Cortex of kidney (tissue), 1 donor: ENCODE measurements at places on chromosomes 13 and 19.

DNA sequence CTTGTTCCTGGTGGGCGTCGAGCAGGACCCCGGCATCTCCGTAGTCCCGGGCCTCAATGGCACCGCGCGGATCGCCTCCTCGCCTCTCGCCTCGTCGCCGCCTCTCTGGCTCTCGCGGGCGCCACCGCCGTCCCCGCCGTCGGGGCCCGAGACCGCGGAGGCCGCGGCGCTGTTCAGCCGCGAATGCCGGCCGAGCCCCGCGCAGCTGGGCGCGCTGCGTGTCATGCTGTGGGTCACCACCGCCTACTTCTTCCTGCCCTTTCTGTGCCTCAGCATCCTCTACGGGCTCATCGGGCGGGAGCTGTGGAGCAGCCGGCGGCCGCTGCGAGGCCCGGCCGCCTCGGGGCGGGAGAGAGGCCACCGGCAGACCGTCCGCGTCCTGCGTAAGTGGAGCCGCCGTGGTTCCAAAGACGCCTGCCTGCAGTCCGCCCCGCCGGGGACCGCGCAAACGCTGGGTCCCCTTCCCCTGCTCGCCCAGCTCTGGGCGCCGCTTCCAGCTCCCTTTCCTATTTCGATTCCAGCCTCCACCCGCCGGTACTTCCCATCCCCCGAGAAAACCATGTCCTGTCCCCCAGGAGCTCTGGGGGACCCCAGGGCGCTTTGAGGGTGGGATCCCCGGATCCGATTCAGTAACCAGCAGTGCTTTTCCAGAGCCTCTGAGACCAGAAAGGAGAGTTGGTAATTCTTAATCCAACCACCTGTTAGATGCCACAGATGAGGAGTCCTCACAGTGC is 885 bp downstream of the MLNR start:
- no peak for DNase-seq

- DNase-seq = no peak
Measured at GRCh38 chr13:99331881-99332293, 24.7 kb upstream of the GPR183 start.

GRCh38 chr19:1773184-1773583 is 19.9 kb downstream of the ONECUT3 start:
- no peak for DNase-seq

GRCh38 chr19:5143471-5144411 is 174.8 kb downstream of the KDM4B start:
- DNase-seq = no peak

- no peak for DNase-seq
Measured at GRCh38 chr13:32408296-32409000, 19.5 kb downstream of the N4BP2L1 start.

GRCh38 chr19:3573162-3573857 is 566 bp downstream of the HMG20B start:
- no peak for DNase-seq

DNA sequence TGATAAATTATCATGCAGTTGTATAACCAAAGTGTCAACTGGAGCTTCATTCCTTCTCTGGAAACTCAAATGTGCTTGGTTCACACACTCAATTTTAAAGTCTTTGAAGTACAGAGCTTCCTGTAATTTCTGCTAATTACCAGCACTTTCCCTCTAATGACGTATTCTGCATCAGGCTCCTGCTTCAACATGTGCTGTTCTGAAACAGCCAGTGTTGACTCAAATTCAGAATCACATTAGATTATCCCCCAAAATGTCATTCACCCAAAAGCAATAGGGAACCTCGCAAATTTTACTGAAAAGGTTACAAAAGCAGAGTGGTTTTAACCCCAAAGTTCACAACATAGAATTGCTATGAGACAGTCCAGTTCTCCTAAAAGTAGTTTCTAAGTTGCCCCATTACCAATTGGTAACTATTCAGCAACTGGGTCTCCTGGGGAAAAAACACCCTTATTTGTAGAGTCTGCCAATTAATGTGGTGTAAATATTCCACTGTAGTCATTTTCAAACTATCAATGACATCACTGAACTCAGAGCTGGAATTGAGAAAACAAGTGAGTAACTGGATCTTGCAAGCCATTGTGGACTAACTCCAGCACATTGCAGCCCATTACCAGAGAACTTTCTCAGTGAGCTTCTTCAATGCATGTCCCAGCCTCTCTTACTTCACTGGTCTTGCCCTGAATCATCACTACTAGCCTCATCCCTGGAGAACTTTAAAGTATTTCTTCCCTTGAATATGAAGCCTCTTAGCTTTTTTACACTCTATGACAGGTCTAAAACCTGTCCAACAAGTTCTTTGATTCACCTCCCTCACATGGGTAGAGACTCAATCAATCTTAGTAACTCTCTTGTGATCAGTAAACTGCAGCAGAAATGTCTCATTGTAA is 955.4 kb downstream of the EFNB2 start:
- DNase-seq = no peak

GRCh38 chr19:10390652-10391286 is 10.4 kb upstream of the TYK2 start:
- DNase-seq = no peak

DNA sequence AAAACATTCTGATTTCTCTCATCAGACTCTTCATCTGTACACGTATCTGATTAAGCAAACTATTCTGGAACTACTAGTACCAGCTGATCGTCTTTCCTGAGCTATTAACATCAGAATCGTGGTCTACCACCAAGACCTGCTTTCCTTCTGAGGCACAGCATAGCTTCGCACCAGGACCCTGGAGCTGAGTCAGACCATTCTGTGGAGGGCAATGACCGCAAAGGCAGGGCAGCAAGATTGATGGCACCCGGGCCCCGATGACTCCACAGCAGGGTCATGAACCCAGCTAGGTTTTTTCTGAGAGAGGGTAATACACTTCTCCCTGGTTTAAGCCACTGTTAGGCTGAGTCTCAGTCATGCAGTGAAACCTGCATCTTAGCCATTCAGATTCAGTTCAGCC is 158.7 kb upstream of the GPR12 start:
- no peak for DNase-seq

DNA sequence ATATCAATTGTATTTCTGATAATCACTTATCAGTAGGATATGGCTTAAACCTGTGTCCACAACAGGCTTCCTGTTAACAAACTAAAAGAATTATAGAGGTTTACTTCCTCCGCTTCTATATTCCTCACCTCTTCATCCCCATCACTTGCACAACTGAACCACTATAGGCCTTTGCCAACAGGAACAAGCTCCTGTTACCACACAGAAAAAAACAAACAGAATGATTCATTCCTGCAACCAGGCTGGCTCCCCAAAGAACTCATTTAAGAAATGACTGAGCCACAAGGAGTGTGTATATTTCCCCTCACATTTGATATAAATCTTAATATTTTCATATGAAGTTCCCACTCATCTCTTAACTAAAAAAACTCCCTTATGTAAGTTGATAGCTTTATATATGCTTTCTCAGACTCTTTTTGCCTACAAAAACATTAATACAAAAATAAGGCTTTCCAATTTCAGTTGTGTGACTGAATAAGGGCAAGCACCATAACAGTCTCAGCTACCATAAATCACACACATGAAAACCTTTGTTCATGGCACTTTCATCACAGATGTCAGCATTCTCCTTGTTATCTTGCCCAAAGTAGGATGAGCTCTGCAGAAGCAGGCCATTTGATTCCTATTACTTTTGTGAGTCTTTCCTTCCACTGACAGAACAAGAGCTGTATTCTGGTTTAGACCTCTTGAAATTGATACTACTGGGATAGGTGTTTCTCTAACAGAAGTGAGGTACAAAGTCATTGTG is 366.8 kb downstream of the SLITRK1 start:
- DNase-seq = no peak
